Fibroblast of the aortic adventitia (primary cell): ENCODE measurements at places on chromosomes 5 and 9. TPM values are rescaled to one million over a fixed set of nuclear protein-coding genes. Genes with fewer than 3 reads are reported as not detected.

The ZCCHC9 gene
- total RNA-seq = 26.5 and 30.8 TPM in 2 replicates

The CDH12 gene
- total RNA-seq = 0.09 TPM in 1 of 2 replicates, not detected in the other

The MTX3 gene
- total RNA-seq = 10.7 and 23.4 TPM in 2 replicates

The FCN2 gene
- total RNA-seq = not detected in 2 replicates

The CEMIP2 gene
- total RNA-seq = 20.4 and 27.3 TPM in 2 replicates

The LAMC3 gene
- total RNA-seq = 0.08 TPM in 1 of 2 replicates, not detected in the other

The COL5A1 gene
- 171 and 188 TPM in 2 replicates for total RNA-seq

The PRSS3 gene
- 5.7 and 145 TPM in 2 replicates for total RNA-seq

The RNF183 gene
- total RNA-seq = not detected in 2 replicates

The PCDHB13 gene
- total RNA-seq = 0.27 and 0.65 TPM in 2 replicates

The ZNF454 gene
- total RNA-seq = 0.18 and 3.0 TPM in 2 replicates
